ENCODE measurements at places on chromosomes 7 and 10.

DNA sequence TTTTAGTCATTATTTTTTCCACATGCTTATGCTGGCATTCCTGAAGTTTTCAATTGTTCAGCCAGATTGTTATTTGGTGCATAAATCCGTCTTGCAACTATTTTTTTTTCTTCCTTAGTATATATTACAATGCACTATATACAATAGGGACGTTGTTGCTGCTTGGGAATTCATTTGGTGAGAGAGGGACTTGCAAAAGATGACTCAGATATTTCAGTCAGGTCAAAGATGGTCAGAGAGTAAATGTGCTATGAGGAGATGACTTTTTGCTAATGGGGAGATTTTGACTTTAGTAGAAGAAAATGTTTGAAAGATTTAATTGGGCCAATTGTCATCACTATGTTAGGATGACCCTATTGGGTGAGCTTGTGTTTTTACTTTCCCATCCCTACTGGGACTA, 348.4 kb upstream of the MTPN start:
- DNase-seq = no peak

DNA sequence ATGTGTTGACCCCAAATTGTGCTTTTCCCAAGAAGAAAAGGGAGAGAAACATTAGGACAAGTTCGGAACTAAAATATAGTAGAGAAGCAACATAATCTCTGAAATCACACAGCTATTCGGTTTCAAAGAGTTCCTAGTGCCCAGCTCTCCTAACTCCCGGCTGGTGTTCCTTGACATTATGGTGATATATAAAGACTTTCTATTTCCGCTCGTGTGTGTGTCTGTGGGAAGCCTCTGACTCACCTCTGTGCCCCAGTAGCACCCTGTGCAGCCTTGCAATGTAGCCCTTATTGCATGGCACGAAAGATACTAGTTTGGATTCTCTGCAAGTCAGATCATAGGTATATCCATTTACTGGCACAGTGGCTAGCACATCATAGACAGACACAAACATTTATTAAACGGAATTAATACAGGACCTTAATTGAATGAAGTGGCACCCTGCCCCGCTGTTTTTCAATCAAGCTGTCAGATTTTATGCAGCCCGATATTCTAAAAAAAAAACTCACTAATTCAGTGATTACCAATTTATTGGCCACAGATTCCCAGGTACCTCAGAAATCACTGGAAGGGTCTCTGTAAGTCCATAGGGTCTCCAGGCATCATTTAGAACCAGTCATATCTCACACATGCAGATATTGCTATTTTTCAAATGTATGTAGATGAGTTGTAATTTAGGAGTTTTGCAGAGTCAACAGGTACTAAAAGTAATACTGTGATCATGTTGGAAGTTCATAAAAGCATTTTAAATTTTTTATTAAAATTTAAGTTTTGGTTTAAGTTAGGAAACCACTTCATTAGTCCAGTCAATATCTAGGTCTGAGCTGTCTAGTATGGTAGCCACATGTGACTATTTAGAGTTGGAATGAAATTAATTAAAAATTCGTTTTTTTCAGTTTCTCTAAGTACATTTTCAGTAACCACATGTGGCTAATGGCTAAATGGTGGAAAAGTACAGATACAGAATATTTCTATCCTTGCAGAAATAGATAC, 43.3 kb downstream of the SFTPD start:
- DNase-seq = no peak

- DNase-seq = no peak
These were observed 495.2 kb downstream of the GLRX3 start for GRCh38 chr10:130631142-130632096.

DNA sequence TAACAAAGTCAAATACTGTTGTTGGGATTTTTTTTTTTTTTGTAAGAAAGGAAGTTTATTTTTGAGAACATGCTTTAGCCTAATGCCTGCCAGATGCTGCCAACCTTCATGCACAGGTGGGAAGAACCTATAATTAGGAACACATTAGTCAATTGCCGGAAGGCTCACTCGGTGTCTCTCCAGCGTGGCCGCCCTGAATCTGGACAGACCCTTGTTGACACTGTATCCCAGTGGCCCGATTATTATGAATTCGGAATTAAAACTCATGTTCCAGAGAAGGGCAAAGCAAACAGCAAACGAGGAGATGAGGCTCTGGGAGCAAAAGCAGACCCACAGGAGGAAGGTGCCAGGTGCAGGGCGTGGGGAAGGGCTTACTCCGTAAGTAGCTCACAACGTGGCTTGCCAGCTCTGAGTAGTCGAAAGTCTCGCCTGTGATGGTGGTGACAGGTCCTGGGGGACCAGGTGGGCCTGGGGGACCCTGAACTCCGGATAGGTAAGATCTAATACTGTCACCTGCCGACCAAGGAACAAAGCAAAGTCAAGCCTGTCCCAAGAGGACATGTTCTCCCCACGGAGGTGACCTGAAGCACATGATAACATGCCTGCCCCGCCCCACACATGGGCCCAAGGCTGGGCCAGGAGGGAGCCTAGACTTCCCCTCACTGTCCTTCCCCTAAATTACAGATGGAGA, 48.3 kb downstream of the COL17A1 start:
- DNase-seq = no peak

- DNase-seq = no peak
These were observed 42.1 kb downstream of the MTERF1 start for GRCh38 chr7:91838439-91838838.

- no peak for DNase-seq
These were observed 33.0 kb downstream of the TMEM106B start for GRCh38 chr7:12244129-12244528.

GRCh38 chr7:34772296-34772938, 114.4 kb downstream of the NPSR1 start:
- DNase-seq = no peak

- no peak for DNase-seq
These were observed 25.1 kb downstream of the NRCAM start for GRCh38 chr7:108431099-108431498.

- no peak for DNase-seq
These were observed 105.2 kb upstream of the GPR141 start for GRCh38 chr7:37578350-37578749.

GRCh38 chr10:91164520-91165065, 55.9 kb upstream of the PCGF5 start:
- no peak for DNase-seq

GRCh38 chr7:51850126-51850525, 533.5 kb upstream of the COBL start:
- no peak for DNase-seq

DNA sequence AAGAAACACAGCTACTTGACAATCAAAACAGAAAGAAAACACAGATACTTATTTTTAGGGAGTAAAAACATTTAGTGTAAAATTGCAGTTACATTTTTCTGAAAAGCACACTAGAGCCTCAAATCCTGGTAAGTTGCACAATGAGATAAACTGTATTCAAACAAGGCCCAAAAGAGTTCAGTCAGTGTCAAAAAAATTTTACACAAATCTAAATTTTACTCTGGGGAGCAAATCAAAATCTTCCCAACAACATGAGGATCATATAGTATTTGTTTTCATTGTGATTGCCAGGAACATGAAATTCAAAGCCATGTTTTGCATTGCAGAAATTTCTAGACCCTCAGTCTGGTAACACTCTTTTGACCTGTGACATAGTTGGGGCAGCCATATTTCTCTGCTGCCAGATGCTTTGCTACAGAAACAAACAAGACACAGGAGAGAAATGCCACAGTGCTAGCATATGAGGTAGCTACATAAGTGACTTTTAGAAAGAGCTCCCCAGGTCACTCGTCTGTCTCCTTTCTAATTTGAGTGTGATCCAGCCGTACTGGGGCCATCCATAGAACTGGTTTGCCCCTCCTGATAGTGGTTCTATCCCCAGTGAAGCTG, 49.6 kb downstream of the PDE1C start:
- DNase-seq = no peak

GRCh38 chr7:22219739-22220493, 137.0 kb downstream of the RAPGEF5 start:
- DNase-seq = no peak

GRCh38 chr10:58756130-58756719, 243.6 kb downstream of the BICC1 start:
- DNase-seq = no peak

- no peak for DNase-seq
These were observed 784.7 kb upstream of the AUTS2 start for GRCh38 chr7:68813551-68814080.

GRCh38 chr7:43076189-43076605, 36.2 kb upstream of the HECW1 start:
- no peak for DNase-seq

- no peak for DNase-seq
These were observed 22.3 kb downstream of the BRAF start for GRCh38 chr7:140902303-140902953.

DNA sequence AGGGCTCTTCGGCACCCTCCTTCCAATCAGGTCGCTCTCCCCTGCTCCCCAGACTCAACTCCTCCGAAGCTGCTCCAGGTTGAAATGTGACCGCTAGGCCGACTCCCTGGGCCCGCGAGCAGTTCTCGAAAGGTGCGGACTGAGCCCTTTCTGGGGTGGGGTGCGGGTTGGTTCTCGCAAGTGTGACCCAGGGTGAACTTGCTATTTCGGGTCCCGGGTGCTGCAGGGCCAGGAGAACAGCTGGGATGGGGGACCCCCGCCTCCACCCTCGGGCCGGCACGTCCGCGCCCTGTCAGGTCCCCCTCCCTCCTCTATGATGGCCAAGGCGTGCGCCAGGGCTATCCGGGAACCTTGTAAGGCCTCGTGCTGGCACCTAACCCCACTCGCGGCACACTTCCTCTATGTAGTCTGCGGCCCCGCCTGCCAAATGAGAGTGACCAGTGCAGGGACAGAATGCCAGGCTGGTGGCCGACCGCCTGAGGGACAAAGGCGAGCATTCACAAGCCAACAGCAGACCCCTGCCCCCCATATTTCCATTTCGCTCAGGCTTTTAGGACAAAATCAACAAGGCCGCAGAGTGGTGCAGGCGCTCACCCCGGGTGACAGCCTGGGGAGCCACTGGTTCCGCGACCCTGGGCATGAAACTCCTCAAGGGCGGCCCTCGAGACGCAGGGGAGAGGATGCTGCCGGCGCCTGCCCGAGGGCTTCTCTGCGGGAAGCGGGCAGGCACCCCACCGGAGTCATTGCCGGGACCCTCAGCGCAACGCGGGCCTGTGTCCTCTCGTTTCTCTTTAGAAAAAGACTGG, 13.7 kb upstream of the HOXA13 start:
- no peak for DNase-seq

- DNase-seq = no peak
These were observed 645.5 kb downstream of the GRID1 start for GRCh38 chr10:85720931-85721590.

GRCh38 chr7:104096683-104097082, 107.2 kb upstream of the RELN start:
- DNase-seq = no peak

DNA sequence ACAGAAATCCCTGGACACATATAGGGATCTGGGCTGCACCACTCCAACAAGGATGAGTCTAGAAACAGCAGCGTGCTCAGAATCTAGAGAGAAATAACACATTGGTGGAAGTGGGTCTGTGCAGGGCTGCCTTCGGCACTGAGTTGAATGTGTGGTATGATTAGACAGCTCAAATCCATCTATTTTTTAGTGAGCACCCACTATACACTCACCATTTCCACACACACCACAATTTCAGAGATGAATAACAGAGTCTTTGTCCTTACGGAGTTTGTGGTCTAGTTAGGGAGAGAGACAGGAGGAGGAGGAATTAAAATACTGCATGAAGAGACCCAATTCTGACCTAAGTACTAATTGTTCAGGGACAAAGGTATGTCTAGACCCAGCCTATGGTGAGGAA, 44.2 kb downstream of the JAZF1 start:
- no peak for DNase-seq

GRCh38 chr7:156753229-156753560, 112.6 kb downstream of the RNF32 start:
- no peak for DNase-seq

DNA sequence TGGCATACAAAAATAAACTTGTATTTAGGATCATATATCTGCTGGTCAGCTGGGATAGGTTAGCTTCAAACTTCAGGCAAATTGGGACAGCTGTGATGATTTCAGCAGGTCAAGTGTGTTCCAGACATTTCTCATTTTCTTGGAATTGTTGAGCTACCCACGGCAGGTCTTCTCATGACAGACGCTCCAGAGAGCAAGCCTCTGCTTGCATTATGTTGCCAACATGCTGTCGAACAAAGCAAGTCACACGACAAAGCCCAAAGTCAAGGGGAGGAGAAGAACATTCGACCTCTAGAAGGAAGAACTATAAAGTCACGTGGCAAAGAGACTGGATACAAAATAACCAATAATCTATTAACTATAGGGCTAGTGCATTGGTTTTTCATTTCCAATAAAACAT, 103.5 kb downstream of the RAB18 start:
- no peak for DNase-seq

- DNase-seq = no peak
These were observed 294.2 kb upstream of the ZMIZ1 start for GRCh38 chr10:78774614-78774998.

- DNase-seq = no peak
These were observed 115.8 kb upstream of the CELF2 start for GRCh38 chr10:10901906-10902305.

All from mesothelial cell of epicardium (in vitro differentiated cells).